ENCODE measurements at places on chromosomes 16 and 17.

- DNase-seq = no peak
These were observed 149.1 kb downstream of the ZNF423 start for GRCh38 chr16:49706620-49707355.

DNA sequence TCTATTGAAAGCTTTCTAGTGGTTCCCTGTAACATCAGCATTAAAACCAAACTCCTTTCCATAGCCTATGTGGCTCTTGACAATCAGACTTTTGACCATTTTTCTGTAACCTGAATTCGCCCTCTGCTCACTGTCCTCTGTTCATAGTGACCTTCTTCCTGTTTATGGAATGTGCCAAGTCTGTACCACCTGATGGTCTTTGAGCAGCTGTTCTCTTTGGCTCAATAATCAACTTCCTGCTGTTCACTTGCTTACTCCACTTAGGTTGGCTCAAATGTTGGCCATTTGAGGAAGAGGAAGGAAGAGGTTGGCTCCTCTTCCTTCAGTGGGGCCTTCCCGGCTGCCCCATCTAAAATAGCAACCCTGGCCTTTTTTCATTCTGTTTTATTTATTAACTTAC is 251.5 kb downstream of the CA10 start:
- DNase-seq = no peak

DNA sequence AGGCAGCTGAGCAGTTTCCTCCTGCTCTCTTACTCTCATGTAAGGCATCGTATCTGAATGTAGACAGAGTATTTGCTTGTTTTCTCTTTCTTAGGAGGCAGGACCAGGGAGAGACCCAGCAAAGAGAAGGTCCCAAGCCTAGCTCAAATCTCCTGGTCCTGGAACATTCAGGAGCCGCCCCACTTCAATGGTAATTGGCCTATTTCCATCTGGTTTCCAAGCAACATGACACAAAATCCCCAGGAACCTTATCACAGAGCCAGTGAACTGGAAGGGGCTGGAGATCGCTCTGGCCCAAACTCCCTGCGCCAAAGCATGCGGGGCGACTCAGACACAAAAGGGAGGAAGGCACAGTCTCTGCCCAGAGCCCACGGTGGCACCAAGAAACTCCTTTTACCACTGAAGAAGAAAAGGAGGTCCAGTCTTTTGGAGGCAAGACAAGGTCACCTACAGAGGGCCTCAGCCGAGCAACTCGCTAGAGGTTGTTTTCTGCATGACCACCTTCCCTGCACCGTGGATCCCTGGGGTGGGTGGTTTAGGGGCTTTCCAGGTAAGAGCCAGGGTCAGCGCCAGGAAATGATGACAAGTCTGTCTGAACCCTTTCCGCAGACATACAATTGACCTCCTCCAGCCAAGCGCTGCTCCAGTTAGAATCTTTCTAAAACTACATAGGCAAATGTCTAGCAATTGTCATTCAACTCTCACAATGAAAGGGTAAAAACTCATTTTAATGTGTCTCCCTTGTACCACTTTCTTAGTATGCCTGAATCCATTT is 394.7 kb downstream of the SOX9 start:
- DNase-seq = no peak

GRCh38 chr16:23496821-23497542 is 13.3 kb downstream of the GGA2 start:
- DNase-seq = no peak
